ENCODE measurements at places on chromosomes 2 and 18. TPM values are rescaled to one million over a fixed set of nuclear protein-coding genes. Genes with fewer than 3 reads are reported as not detected.

DNA sequence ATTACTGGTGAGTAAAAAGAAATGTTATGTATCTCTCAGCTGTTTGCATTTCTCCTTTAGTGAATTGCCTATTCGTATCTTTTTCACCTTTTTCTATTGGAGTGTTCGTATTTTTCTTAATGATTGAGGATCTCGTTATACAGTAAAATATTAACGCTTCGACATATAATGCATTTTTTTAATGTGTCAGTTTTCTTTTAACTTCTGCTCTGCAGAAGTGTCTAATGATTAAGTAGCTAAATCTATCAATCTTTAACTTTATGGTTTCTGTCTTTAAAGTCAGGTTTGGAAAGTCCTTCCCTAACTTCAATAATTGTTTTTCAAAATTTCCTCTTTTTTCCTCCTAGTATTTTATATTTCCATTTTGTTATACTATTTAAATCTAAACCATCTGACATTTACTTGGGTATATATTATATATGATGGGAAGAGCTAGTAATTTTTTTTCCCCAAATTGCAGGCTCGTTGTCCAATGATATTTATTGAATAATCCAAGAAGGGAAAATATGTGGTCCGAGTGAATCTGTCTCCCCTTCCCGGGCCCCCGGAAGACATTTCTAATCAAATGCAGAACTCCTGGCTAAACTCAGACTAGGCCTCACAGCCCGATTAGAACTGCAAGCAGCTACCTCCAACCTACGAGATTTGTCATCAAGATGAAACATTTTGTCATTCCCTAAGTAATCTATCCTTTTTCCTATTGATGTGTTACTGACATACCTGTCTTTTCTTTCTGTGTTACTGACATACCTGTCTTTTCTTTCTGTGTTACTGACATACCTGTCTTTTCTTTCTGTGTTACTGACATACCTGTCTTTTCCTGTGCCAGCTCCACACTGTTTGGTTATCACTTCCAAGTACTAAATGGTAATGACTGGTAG lies 17.2 kb downstream of the PCBP1 start:
- H3K27ac ChIP-seq = peak overlapping the region; percentile 81
- peaks cover 39% of the 10 kb centered on the region for H3K4me1 ChIP-seq
- peak overlapping the region; percentile 46 for H3K4me3 ChIP-seq
- no peaks in the 10 kb centered on the region for H3K27me3 ChIP-seq

DNA sequence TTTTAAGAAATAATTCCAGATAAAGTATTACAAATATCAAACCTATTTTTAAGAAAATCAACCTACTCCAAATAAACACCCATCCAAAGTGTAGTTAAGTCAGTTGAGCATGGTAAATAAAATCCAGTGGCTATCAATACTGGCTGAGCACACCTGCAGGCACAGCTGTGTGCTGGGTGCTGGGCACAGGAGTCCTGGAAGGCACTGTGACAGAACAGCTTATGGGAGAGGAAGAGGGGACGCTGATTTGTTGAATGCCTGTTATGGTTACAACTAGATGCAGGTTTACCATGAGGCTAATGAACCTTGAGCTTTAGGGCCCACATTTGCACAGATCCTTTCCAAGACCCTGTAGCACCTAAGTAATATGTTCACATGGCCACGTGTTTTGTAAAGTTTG lies 202.7 kb downstream of the MTX2 start:
- H3K36me3 ChIP-seq = no peaks in the 10 kb centered on the region
- no peaks in the 10 kb centered on the region for H3K4me1 ChIP-seq
- H3K27me3 ChIP-seq = peaks cover 37% of the 10 kb centered on the region
- no peak overlapping the region for H3K4me3 ChIP-seq

DNA sequence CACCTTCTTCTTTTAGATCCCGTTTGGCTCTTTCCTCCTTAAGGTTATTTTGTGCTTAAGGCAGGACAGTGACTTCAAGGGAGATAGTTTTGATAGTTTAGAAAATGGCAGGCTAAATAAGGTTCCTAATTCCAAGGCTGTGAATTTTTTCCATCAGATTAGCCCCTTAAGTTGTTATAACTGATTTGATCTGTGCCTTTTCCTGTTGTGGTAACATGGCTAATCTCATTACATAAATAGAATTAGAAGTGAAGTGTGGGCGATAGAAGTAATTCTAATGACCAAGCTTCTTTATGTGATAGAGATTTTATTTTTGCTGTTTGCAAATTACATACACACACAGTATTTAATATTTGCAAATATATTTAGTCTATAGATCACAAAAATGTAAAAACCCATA lies 102.0 kb downstream of the MYO1B start:
- no peaks in the 10 kb centered on the region for H3K27me3 ChIP-seq
- no peak for DNase-seq
- H3K36me3 ChIP-seq = peaks cover 34% of the 10 kb centered on the region
- H3K4me1 ChIP-seq = peaks cover 38% of the 10 kb centered on the region

DNA sequence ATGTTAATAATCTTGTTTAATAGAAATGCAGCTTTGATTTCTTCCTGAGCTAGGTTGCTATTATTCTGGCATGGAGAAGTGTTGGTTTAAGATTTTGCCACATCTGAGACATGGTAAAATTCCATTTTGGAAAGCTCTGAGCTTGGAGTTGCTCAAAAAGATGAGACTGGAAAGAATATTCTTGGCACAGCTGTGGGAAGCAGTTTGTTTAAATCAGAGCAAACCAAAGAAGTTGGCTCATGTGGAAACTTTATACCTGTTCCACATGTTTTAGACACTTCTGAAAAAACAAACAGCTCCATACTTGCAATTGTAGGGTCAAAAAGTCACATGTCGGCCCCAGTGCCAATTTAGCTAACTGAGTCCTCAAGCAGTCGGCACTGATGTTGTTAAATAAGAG lies 116.6 kb downstream of the SLC4A3 start:
- H3K27ac ChIP-seq = no peak overlapping the region
- H3K4me3 ChIP-seq = no peak overlapping the region
- H3K36me3 ChIP-seq = no peaks in the 10 kb centered on the region
- no peak for DNase-seq
- no peaks in the 10 kb centered on the region for H3K4me1 ChIP-seq

DNA sequence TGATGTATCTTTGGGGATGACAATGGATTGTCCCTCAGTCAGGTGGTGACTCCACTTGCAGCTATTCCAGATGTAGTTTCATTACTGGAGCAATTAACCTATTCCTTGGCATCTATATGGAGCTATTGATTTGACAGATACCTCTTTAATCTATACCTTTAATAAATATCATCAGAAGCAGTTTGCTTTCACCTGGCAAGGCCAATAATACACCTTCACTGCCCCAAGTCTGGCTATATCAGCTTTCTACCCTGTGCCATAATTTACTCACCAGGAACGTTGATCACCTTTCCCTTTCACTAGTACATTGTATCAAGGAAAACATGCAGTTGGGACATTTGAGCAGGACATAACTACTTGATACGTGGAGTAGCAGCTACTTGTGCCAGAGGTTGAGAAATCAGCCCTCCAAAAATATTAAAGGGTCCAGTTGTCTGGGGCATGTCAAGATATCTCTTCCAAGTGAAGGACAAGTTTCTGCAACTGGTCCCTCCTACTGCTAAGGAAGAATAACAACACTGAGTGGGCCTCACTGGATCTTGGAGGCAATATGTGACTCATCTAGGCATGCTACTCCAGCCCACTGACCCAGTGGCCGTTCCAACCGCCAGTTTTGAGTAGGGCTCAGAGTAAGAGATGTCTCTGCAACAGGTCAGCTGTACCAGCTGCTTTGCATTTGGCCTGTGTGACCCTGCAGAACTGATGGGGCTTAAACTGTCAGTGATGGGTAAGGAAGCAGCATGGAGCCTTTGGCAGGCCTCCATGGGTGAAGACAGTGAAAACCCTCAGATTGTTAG lies 67.0 kb downstream of the PSMG2 start:
- H3K36me3 ChIP-seq = no peaks in the 10 kb centered on the region
- no peaks in the 10 kb centered on the region for H3K4me1 ChIP-seq
- no peak overlapping the region for H3K27ac ChIP-seq
- no peak for DNase-seq
- no peaks in the 10 kb centered on the region for H3K27me3 ChIP-seq
- no peak overlapping the region for H3K4me3 ChIP-seq

- no peak overlapping the region for H3K27ac ChIP-seq
- peaks cover 6% of the 10 kb centered on the region for H3K4me1 ChIP-seq
- DNase-seq = no peak
- no peaks in the 10 kb centered on the region for H3K27me3 ChIP-seq
These were observed 373.8 kb upstream of the SYT4 start for GRCh38 chr18:43651057-43651456.

DNA sequence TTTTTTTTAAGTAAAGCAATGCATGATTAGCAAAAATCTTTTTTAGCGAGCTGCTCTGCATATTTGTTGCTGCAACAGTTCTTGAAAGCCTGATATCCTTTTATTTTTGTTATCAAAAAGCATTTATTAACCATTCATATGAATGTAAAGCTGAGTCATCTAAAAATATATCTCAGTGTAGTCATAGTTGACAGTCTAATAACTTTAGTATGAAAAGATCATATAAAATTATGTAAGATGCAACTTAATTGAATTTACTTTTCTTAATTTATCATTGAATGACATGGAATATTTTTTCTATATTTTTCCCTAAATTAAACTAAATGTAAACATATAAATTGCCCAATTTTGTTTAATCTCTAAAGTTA lies 8.5 kb downstream of the UGP2 start:
- peak overlapping the region; percentile 42 for H3K4me3 ChIP-seq
- H3K27me3 ChIP-seq = no peaks in the 10 kb centered on the region
- H3K4me1 ChIP-seq = peaks cover 85% of the 10 kb centered on the region
- peak overlapping the region; percentile 95 for H3K27ac ChIP-seq
- no peak for DNase-seq

GRCh38 chr18:58671632-58672564 lies 633 bp downstream of the MALT1 start:
- H3K4me1 ChIP-seq = peaks cover 38% of the 10 kb centered on the region
- H3K27ac ChIP-seq = peak overlapping the region; percentile 86
- DNase-seq = peak; percentile 87
- H3K36me3 ChIP-seq = peaks cover 8% of the 10 kb centered on the region
- H3K27me3 ChIP-seq = no peaks in the 10 kb centered on the region

DNA sequence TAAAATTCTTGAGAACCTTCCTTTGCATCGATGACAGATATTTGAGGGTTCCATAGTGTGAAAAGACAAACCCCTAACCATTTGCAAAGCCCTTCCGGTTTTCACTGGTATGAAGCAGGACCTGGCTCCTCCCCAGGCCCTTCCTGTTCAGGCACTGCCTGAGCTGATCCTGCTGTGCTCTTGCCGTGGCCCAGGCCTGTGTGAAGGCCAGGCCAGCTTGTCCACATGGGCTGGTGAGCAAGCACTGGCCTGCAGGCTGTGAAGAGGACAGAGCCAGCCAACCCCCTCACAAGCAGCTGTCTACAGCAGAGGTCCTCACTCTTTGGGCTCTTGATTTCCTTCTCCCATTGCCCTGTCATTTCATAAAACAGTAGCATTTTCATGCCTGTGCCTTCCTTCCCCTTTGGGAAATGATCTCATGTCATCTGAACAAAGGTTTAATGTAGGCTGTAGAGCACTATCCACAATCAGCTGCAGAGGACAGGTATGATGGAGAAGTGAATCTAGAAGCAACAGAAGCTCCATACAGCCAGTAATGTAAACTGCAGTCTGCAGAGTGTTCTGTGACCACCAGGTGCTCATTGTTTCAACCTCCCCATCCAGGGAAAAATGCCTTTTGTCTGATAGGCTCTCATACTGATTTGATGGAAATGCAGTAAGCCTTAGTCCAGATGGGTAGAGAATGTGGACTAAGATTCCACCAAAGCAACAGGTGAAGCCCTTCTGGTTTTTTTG lies 19.8 kb downstream of the MPHOSPH10 start:
- H3K4me1 ChIP-seq = no peaks in the 10 kb centered on the region
- H3K27me3 ChIP-seq = peaks cover 1% of the 10 kb centered on the region
- peaks cover 39% of the 10 kb centered on the region for H3K36me3 ChIP-seq
- no peak for DNase-seq
- H3K27ac ChIP-seq = no peak overlapping the region
- H3K4me3 ChIP-seq = no peak overlapping the region

- no peaks in the 10 kb centered on the region for H3K36me3 ChIP-seq
- no peak overlapping the region for H3K27ac ChIP-seq
- DNase-seq = no peak
- no peak overlapping the region for H3K4me3 ChIP-seq
- H3K4me1 ChIP-seq = no peaks in the 10 kb centered on the region
These were observed 31.8 kb downstream of the TGIF1 start for GRCh38 chr18:3481696-3482210.

- H3K27ac ChIP-seq = no peak overlapping the region
- peaks cover 44% of the 10 kb centered on the region for H3K36me3 ChIP-seq
- no peak overlapping the region for H3K4me3 ChIP-seq
- no peak for DNase-seq
- peaks cover 95% of the 10 kb centered on the region for H3K4me1 ChIP-seq
These were observed 6.8 kb downstream of the FHL2 start for GRCh38 chr2:105391763-105392662.

- no peaks in the 10 kb centered on the region for H3K27me3 ChIP-seq
- no peak for DNase-seq
- no peaks in the 10 kb centered on the region for H3K36me3 ChIP-seq
- H3K4me3 ChIP-seq = no peak overlapping the region
These were observed 321.4 kb downstream of the CDH2 start for GRCh38 chr18:27855486-27855885.

Gene RETSAT
- 38.8 TPM for total RNA-seq

Gene TRMT61B
- 12.7 TPM for total RNA-seq

Gene APOB
- 0.21 TPM for total RNA-seq

Gene POTEC
- total RNA-seq = not detected

Gene DYSF
- 68.8 TPM for total RNA-seq
